Germinal center (tissue), 1 donor: ENCODE measurements at places on chromosomes 13 and 19.

DNA sequence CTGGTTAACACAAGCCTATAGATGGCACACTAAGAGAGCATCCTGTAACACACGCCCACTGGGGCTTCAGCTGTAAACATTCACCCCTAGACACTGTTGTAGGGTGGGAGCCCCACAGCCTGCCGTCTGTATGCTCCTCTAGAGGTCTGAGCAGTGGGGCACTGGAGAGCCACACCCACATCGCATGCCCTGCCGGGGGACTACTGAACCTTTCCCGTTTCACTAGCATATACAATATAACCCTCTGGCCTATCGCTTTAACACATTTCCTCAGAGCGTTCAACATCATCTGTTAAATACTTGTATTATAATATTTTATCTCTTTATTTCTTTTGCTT, 73.4 kb downstream of the PCDH9 start:
- no peak for DNase-seq

DNA sequence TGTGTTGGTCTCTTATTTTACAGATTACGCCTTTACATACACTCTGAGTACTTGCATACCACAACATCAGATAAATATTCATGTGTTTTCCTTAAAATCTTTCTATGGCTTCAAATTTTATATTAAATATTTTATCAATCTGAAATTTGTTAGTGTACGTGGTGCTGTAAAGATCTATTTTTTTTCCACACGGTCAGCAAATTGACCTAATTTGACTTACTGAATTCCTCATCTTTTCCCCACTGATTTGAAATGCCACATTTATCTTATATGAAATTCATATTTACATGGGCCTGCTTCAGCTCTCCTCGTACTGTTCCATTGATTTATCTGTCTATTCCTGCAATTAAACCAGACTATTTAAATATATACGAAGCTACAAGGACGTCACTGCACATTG, 433.8 kb upstream of the ZNF507 start:
- DNase-seq: no peak

DNA sequence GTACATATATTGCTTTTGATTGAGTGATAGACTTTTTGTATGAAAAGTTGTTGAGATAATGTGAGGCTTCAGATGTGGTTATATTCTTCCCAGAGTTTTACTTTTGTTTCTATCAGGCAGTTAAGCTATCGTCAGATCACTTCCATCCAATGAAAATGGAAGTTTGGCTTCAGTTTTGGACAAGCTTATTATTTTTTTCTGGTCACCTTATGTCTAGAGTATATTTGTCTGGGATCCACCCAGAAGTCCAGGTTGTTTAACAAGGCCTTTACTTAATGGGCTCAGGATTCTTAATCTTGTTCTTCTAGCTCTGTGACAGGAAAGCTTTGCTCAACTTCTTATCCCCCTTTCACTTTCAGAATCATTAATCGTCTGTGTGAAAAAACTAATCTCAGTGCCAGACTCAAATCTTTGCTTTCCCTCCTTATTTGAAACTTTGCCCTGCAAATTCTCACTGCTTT, 150.9 kb downstream of the PDS5B start:
- peak; percentile 2 for DNase-seq

DNA sequence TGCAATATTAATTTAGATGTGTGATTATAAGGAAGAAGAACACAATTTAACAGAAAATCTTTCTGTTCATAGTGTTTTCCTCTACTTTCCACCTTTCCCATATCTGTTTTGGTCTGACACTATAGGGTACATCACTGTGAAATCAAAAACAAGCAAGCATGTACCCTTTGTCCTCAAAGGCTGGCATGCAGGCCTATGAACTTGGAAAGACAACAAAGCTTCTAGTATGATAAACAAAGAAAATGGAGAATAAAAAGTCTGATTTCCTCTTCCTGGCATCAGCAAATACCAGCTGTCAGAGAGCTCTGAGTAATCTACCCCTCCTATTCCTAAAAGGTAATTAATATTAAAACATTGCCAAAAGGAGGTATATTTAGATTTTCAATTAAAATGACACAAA, 5.6 kb upstream of the NEK3 start:
- DNase-seq: no peak

DNA sequence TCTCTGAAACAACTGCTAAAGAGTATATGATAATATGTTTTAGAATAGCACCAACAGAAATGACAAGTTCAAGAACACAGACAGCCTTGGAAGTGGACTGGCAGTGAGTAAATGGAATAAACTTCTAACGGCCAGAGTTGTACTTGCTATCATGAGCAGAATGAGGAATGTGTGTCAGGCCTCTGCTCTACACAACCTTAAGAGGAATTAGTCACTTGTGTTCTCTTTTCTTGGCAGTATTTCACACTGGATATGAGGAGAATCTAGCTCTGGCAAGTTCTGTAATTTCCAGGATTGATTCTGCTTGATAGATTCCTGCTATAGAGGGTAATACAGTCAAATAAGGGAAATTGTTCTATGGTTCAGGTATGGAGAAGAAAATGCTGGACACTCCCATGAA, 757.3 kb downstream of the EFNB2 start:
- DNase-seq: no peak

GRCh38 chr13:109867766-109868165, 81.4 kb upstream of the IRS2 start:
- DNase-seq: no peak

DNA sequence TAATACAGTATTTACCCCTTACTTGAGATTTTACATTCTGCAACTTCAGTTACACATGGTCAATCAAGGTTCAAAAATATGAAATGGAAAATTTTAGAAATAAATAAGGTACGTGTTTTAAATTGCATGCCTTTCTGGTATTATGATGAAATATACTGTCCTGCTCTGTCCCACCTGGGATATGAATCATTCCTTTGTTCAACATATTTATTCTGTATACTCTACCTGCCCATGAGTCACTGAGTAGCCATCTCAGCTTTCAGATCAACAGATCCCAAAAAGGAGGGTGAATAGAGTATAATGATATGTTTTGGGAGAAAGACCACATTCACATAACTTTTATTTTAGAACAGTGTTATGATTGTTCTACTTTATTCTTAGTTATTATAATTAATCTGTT, 37.8 kb downstream of the STOML3 start:
- no peak for DNase-seq

- peak; percentile 61 for DNase-seq
Observed at GRCh38 chr19:41595258-41595889, 19.4 kb downstream of the CEACAM21 start.

GRCh38 chr13:106369091-106369490, 166.4 kb downstream of the EFNB2 start:
- no peak for DNase-seq

- no peak for DNase-seq
Observed at GRCh38 chr19:48059331-48059730, 15.5 kb upstream of the CABP5 start.

DNA sequence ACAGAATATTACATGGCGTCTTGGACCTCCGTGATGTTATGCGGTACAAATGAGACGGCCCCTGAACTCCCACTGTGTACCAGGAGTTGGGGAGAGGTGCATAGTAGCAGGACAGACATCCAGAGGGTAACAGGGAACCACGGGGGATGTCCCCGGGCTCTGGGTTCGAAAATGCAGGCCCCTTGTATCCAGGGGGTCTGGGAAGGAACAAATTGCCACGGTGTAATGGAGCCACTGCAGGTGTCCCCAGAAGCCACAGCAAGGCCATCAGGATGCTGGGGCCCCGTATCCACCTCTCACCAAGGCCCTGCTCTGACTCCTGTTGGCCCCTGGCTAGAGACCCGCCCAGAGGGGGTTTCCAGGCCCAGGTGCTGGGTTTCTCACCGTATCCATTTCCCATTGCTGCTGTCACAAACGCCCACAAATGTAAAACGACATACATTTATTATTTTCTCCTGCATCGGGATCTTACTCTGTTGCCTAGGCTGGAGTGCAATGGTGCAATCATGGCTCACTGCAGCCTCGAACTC, 77.8 kb downstream of the INSR start:
- no peak for DNase-seq

DNA sequence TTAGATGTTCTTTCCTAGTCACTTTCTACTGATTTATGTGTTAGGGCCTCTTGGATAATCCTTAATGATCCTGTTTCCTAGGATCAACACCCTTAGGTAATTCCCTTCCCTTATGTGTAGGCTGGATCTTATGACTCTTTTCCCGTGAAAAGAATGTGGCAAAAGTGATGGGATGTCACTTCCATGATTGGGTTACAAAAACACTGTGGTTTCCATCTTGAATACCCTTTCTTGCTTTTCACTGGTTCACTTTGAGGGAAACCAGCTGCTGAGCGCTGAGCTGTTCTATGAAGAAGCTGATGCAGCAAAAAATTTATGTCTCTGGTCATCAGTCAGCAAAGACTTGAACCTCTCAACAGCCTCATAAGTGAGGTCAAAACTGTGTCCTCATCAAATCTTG, 609.4 kb downstream of the OLFM4 start:
- DNase-seq: no peak

DNA sequence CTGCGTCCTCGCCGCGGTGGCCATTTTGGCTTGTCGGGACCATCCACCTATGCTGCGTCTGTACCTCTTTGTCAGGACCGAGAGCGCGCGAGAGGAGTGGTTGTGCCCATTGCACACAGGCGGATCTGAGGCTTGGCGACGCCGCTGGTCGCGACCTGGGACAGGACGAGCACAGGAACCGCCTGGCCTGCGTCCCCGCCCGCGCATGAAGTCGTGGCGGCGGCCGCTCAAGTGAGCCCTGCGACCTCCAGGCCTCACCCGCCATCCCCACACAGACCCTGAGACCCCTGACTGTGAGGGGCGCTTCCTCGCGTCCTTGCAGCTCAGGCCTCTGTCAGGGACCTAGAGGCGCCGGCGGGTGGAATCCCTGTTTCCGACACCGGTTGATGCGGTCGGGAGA, 16.8 kb downstream of the ZNF586 start:
- DNase-seq: no peak

- no peak for DNase-seq
Observed at GRCh38 chr19:8577247-8577646, at the start of gene MYO1F. Gene MYO1F, minus strand, starts transcription at chr19:8577442. Its CDS starts 133 bp downstream, at chr19:8577309.

DNA sequence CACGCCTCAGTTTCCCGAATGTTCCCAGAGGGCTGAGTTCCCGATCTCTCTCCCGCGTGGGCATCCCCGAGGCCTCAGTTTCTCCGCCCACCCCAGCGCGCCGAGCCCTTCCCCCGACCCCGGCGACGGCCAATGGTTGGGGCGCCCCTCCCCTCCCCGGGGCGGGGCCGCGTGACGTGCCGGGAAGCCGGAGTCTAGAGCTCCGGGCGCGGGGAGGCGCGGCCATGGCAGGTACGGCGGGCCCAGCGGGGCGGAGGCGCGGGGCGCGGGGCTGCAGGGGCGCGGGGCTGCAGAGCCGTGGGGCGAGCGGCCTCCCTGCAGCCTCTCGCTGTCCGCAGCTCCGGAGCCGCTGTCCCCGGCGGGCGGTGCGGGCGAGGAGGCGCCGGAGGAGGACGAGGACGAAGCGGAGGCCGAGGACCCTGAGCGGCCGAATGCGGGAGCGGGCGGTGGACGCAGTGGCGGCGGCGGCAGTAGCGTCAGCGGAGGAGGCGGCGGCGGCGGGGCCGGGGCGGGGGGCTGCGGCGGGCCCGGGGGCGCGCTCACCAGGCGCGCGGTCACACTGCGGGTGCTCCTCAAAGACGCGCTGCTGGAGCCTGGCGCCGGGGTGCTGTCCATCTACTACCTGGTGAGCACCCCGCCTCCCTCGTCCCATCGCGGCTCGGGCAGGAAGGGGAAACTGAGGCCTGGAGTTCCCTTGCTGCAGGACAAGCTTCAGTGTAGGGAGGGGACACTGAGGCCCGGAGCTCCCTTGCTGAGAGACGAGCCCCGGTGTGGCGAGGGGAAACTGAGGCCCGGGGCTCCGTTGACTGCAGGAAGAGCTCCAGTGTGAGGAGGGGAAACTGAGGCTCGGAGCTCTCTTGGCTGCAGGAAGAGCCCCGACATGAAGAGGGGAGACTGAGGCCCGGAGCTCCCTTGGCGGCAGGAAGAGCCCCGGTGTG, at the start of gene MPND:
Gene MPND (plus strand): TSS at position 193 of the 938 bp plus-strand sequence. CDS start 32 bp downstream, at position 225.
- DNase-seq: peak; percentile 85

DNA sequence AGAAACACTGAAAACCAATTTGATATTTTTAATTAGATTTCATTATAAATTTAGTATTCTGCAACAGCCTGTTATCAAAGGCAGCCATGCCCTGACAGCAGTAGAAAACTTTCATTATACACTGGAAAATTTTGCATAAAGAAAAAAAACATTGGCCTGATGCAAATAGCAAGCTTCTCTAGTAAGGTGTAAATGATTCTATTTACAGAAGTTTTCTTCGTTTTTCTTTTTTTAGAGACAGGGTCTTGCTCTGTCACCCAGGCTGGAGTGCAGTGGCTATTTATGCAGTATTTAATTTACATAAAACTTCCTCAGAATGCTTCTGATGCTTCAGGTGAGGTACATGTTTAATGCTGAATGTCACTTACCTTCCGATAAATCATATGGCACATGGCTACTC, 67.0 kb downstream of the ABCC4 start:
- DNase-seq: peak; percentile 52

GRCh38 chr19:32676186-32676894, 692 bp downstream of the RGS9BP start:
- no peak for DNase-seq

DNA sequence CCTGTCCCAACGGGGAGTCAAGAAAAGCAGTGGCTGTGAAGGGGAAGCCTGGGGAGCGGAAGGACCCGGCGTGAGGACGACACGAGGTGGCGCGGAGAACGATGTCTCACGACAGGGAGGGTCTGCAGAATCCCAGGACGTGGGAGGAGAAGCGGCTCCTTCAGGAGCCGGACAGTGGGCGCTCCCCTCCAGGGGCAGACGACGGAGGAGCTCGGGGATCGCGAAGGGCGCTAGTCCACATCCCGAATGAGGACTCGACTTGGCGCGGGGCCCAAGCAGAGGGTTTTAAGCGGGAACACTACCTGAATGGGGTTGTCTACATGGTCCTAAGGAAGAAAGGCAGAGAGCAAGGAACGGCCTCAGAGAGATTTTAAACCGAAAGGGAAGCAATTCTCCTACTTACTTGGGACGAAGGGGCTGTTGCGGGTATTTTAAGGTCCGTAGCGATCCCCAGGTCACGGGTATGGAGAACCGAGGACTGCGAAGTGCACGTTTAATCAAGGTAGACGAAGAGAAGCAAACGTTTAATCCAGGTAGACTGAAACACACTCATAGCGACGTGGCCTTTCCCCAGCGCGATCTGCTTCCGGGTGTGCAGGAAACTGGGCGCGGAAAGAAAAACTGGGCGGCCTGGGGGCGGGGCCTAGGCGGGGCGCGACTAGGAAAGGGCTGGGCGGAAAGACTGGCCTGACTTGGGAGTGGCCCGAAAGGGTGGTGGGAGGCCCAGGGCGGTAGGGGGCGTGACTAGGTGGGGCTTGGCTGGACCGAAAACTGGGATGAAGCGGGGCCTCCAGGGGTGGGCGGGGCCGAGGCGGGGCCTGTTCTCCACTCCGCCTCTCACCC, at the start of gene ZNF841:
Gene ZNF841 (minus strand): TSS at position 594 of the 843 bp plus-strand sequence. CDS start 10,964 bp downstream, outside the sequence.
- peak; percentile 79 for DNase-seq

GRCh38 chr13:68199271-68199670, 969.1 kb upstream of the PCDH9 start:
- no peak for DNase-seq

- DNase-seq: no peak
Observed at GRCh38 chr13:45162194-45162593, 38.7 kb downstream of the KCTD4 start.
